Sigmoid colon (tissue), 7 donors: ENCODE measurements at places on chromosomes 2 and 18.

GRCh38 chr2:148917431-148917830 is 42.4 kb downstream of the KIF5C start:
- no peak for DNase-seq

- DNase-seq, result no peak
These were observed 48.1 kb downstream of the COBLL1 start for GRCh38 chr2:164793529-164793928.

DNA sequence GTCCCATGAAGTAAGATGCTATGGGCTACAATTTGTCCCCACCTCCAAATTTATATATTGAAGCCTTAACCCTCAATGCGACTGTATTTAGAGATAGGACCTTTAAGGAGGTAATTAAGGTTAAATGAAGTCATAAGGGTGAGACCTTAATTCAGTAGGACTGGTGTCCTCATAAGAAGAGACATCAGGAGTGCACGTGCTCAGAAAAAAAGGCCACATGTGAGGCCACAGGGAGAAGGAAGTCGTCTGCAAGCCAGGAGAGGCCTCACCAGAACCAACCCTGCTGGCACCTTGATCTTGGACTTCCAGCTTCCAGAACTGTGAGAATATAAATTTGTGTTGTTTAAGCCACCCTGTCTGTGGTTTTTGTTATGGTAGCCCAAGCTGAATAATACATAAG is 25.5 kb upstream of the TEX44 start:
- no peak for DNase-seq

DNA sequence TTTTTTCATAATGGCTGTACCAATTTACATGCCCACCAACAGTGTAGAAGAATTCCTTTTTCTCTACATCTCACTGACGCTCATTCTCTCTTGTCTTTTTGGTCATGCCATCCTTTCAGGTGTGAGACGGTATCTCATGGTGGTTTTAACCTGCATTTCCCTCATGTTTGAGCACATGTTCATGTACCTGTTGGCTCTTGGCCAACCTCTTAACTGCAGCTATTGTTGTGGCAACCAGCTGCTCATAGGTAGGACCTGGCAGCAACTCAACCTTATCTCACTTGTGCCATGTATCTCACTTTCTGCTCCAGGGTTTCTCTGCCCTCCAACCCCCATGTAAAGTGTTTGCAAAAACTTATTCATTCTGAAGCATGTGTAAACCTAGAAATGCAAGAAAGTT is 167.5 kb downstream of the UPP2 start:
- DNase-seq, result no peak

DNA sequence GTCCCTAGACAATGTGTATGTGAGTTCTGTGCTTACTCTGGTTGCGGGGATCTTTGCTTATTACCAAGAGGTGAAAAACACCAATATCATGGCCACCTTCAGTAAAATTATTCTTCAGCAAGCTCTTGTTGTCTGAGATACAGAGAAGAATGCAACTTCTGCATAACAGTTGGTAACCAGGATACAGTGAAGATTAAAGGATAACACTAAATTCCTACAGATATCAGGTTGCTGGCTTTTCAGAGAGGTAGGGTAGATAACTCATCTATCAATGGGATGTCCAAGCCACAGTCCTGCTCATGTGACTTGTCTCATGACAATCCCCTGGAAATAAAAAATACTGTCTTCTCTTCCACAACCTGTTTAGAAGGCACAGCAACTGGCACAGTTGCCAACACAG is 308.5 kb downstream of the TNS1 start:
- no peak for DNase-seq

- no peak for DNase-seq
These were observed 2.7 kb downstream of the TNP1 start for GRCh38 chr2:216857131-216857550.

- DNase-seq, result no peak
These were observed 632.5 kb downstream of the SUCLG1 start for GRCh38 chr2:83826577-83826976.

DNA sequence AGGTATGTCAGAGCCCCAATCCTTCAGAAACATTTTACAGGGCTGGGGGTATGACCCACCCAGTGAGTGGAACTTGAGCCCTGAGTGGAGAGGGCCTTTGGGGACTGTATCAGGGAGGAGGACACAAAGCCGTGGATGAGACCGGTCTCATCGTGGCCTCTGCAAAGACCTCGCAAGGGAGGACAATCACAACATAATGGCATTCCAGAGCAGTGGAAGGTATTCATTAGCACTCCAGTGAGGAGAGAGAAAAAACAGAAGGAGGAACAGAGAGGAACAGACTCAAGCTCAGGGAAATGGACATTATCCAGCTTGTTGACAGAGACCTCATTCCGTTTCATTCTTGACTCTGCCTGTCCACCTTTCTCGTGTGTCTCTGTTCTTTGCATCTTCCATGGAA is 38.8 kb upstream of the CTAGE1 start:
- no peak for DNase-seq

GRCh38 chr2:207274530-207275189 is 108.9 kb upstream of the KLF7 start:
- DNase-seq, result no peak

- no peak for DNase-seq
These were observed 103.1 kb upstream of the LTBP1 start for GRCh38 chr2:32843699-32844098.
